ENCODE measurements at places on chromosomes 12 and 14. TPM values are rescaled to one million over a fixed set of nuclear protein-coding genes. Genes with fewer than 3 reads are reported as not detected.

DNA sequence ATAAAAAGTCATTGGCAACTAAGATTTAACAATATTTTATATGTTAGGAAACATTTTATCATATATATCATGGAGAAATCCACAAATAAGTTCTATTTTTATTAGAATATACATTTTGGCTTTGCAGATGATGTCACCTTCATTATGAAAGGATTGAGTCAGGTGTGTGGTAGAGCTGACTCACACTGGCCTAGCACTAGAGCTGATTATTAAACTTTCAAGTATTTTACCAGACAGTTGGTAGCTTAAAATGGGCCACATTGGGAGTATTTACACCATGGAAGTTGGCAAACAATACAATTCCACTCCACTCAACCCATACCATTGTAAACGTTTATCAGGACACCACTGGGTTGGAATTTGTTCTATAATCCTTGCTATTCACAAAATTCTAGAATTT lies 1036.6 kb downstream of the TRHDE start:
- no peak for DNase-seq

Gene CCDC184
- total RNA-seq = 0.75 TPM

Gene RGS6
- total RNA-seq = 2.0 TPM

GRCh38 chr12:59298296-59298695 lies 297.5 kb upstream of the SLC16A7 start:
- DNase-seq = no peak

Gene TAC3
- not detected for total RNA-seq

Gene NTN4
- not detected for total RNA-seq

DNA sequence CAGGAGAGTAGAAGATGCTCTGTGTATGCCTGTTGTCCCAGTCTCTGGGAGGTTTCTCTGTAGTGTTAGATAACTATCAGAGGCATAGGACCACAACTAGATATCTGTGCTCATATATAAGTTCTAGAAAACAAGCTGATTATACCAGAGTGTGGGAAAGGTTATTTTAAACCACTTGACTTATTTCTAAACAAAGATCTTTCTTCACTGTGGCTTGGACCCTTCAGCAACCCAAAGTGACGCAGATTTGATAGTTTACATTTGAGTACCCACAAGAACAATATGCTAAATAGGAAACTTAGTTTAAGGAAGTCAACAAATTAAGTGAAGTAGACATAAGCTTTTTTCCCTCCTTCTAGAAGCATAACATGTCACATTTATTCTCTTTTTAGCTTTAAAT lies 41.3 kb downstream of the RIC8B start:
- DNase-seq = no peak

DNA sequence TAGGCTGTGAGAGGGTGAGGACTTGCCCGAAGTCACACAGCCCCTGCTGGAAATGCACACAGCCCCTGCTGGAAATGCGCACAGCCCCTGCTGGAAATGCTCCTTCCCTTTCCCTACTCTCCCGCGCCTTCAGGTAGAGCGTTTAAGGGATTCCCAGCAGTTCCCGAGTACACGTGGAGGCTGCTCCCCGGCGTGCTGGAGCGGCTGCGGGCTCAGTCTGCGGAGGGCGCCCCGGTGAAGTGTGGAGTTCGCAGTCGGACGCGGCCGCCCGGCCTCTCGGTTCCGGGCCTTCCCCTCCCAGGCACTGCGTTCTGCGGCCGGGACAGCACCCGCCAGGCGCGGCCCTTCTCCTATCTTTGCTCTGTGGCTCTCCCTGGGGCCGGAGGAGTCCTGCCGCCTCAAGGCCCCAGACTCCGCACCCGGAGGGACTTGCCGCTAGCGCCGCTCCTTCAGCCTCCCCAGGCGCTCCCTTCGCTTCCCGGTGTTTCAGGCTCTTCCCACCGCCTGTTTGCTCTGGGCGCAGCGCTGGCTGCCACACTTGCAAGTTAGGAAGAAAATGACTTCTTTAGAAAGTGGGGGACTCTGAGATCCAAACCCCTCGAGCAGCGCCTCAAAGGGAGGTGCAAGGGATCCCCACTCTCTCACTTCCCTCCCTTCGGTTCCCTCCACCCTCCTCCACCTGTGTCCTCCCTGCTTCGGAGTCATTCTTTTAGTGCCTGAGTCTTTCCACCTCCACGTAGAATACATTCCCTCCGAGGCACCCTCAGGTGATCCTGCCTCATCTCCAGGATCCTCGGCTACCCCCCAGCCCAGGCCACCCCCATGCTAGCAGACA lies 8.3 kb upstream of the TBX5 start:
- DNase-seq = no peak

DNA sequence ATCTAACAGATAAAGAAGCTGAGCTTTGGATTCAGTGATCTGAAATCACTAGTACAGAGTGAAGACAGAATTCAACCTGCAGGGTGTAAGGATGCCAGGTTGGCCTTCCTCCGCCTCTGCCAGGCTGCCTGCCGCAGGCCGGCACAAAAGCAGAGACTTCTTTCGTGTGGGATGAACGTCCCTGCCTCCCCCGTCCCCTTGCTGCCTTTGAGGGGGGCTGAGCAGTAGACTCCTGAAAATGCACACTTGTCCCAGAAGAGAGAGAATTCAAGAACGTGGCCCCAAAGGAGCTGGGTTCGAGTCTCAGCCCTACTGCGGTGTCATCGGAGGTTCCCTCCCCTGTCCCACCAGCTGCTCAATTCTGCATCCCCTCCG lies 154.3 kb downstream of the BCL11B start:
- no peak for DNase-seq

Gene MYH6
- 0.59 TPM for total RNA-seq

GRCh38 chr12:65643595-65644386 lies 180.5 kb upstream of the HMGA2 start:
- no peak for DNase-seq

Gene SLC5A8
- not detected for total RNA-seq
